ENCODE measurements at places on chromosomes 13 and 19.

DNA sequence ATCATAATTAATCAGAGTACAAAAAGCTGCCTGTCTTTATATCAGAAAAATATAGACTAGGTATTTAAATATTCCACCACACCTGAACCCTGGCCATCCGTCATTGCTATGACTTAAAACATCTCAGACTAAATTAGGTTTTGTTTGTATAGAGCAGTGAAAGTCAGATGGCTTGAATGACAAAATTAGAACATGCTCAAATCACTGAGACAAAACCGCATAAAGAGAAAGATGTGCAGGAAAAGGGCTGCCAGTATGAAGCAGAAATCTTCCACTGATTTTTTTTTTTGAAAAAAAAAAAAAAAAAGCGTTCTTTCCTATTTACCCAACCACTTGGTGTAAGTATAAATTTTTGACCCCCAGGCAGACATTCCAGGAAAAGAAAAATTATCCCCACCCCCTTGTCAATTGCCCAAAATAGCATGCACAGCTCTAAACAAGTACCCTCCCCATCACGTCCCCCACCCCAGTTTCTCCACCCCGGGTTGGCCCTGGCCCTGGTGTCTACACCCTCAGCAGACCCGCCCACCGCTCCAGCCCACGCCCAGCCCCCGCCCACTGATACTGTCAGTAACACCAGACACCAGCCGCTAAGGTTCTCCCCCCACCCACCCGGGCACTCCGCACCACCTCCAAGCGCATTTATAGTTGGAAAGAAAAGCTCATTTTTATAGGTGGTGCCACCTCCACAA is 118.6 kb downstream of the URI1 start:
- no peak for DNase-seq

GRCh38 chr19:16342002-16342715 is 17.5 kb downstream of the KLF2 start:
- no peak for DNase-seq

GRCh38 chr13:99289271-99289670 is 17.9 kb downstream of the GPR183 start:
- DNase-seq = no peak

- DNase-seq = no peak
Measured at GRCh38 chr19:33871605-33872004, 74.9 kb downstream of the KCTD15 start.

DNA sequence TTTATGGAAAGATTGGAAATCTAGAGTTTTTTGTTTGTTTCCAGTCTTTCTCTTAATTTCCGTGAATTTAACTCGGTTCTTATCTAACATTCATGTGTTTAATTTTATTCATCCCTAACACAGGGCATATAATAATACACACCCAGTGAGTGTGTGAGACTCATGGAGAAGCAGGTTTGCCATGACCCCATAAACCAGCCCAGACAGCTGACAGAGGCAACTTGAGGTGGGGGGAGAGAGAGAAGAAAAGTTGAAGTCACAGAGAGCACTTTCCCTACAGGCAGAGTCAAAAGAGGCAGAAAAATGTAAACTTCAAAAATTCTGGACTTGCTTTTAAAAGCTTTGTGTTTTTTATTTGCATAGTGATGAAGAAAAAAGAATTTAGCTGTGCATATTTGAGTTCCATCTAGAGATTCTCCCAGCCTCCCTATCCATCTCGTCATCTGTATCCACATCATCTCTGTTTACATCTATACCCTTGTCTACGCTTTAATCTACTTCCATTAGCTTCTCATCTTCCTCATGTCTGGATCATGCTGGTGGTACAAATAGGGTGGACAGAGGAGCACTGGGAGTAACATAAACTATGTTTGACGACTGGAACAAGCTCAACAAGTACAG is 60.2 kb downstream of the THSD1 start:
- no peak for DNase-seq

DNA sequence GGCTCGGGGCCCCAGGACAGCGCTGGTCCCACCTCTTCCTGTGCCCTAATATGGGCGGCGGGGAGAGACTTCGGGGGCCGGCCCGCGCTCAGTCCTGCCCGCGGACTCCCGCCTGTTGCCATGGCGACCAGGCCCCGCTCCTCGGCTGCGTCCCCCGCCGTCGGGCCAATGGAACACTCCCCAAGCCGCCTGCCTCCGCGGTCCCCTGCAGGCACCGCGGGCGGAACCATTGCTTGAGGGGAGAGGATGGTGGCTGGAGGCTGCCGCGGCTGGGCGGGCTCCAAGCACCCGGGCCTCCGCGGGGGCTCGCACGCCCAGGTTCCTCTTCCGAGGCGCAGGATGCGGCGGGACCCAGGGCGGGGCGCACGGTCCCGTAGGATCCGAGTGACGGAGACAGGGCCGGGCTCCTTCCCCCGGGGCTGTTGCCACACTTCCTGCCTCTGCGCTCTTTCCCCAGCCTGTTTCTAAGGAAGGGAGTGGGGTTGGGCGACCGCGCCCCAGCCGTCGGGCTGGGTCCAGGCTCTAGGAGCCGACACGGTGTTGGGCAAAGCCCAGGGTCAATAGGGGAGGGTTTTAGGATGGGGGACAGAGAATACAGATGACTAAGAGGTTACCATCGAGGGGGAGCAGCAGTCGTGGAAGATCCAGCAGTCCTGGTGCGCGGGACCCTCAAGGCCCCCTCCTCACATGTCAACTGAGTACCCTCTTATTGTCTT is 1.2 kb upstream of the JUNB start:
- DNase-seq = no peak

DNA sequence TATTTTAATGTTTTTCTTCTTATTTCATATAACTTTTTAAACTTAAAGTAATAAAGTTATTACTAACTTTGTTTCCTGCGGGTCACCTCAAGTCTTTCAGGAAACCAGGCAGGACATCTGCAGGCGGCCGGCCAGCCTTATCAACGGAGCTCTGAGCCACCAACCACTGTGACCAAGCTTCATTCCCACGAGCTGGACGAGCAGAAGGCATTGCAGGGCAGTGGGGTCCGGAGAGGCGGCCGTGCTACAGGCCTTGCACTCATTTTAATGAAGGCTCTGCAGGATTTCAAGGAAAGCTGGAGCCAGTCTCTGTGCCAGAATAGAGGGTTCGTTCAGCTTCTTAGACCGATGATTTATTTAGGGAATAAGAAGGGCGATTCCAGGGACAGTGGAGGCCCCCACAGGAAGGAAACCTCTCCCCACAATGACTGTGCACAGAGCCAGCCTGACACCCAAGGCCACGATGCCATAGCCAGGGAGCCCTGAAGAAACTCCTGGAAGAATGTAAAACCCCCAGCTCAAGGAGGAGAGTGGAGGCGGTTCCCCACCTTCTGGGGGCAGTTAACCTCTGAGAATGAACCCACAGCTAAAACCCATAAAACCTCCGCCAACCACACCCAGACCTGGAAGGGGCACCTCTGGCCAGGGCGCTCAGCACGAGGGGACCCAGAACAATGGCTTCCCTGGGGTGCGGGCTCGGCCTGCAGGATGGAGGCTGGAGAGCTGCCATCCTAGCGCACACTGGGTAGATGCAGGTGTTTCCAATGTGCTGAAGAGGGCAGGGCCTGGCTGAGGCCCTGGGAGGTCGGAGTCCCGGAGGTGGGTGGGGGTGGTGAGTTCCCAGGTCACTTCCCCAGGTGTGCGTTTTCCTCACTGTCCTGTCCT is 75.0 kb downstream of the RASA3 start:
- DNase-seq = no peak

DNA sequence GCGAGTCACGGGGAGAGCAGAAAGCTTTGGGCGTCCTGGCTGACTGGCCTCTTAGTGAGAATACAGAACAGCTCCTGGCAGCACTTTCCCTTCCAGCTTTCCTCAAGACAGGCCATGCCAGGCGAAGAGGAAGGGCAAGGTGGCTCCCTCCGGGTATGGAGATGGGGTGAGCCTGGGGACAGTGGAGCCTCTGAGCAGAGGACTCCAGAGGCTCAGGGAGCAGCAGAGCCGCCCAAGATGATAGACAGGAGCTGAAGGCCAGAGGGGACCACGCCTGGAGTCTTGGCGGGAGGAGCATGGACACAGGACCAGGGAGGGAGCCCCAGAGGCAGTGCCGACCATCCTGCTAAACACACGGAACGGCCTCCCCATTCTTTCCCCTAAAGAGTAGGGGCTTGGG is 229.1 kb downstream of the TM9SF2 start:
- no peak for DNase-seq

DNA sequence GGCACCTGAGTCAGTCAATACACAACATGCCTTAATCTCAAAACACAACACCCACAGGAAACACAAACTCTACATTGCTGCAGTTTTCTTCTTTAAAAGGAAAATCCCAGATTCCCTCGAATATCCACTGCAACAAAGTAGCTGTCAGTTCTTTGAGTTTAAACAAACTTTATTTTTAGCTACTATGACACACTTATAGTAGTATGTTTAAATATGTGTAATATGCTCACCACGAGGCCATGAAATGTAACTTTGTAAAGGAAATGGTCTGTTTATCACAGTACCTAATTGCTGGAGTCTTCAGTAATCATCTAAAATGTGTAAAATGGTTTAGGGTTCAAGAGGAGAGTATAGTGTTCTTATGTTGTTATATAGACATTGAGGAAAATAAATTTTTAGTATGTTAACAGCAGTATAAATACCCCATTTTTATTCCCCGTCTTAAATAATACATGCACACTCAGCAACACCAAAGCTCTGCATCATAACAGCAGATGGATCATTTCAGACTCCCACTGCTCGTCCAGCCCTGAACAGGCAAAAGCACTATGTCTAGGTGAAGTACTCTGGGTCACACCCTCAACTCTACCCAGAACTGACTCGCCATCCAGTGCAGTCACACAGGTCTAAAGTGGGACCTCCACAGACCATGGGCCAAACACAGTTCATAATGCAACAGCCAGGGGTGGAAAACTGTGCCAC is 20.6 kb downstream of the TUBGCP3 start:
- no peak for DNase-seq

DNA sequence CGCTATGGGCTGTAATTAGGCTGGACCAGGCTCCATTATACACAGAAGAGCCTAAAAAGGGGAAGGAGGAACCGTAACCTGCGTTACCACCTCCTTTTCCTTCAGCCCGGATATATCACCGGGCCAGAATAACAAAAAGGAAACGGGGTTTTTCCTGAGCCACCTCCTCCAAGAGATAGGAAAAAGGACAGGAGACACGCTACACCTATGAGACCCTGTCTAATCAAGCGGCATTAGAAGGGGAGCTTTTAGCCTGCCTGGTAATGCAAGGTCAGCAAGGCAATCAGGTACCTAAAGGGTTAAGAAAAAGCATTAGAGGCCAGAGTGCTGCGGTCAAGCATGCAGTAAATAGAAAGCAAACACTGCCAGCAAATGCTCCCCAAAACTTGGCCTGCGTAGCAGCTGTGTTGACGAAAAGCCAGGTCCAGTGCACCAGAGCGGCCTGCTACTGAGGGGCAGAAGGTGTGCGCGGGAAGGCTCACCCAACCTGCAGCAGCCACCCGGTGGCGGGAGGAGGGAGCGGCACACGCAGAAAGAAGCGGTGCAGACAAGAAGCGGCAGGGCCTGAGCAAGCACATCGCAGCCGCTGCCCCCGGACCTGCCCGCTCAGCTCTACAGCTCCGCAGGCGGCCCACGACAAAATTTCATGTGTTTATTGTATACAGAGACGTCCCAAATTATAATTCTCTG is 1466.1 kb downstream of the UQCRFS1 start:
- no peak for DNase-seq

- DNase-seq = no peak
Measured at GRCh38 chr13:76683854-76684253, 202.4 kb downstream of the KCTD12 start.

DNA sequence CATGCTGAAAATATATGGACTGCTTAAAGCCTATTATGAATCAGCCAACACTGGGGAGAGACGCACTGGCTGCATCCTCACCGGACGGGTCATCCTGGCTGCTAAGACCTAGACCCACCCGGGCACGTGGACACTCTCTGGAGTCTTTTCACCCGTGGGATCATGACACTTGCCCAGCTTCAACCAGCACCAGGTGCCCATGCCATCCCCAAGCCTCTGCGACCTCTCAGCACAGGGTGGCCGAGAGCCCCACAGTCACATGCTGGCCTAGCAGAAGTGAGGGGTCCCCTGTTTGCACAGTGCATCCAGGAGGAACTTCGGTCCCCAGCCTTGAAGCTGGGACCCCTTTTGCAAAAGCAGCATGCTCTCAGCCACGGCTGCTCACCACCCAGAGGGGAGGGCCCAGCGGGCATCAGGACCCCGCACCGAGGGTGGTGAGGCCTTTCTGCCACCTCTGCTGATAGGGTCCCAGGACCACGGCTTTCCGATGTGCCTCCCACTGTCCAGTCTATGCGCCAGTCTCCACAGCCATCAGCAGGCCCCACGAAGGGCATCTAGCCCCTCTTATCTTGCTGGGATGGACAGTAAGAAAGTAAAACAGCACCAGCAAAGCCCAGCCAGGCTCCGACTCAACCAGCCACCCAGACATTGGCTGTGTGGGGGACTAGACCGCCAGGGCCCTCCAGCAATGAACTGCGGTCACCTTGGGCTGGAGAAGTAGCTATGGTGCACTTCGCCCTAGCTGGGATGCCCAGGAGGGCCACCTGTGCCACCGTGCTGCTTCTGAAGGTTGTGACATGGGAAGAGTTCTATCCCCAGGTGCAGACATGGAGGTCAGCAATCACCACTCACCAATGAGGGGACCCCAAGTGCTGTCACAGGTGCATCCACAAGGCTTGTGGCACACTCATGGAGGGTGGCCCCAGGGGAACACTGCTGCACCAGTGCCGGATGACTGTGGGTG is 73.1 kb downstream of the CEBPG start:
- DNase-seq = no peak

DNA sequence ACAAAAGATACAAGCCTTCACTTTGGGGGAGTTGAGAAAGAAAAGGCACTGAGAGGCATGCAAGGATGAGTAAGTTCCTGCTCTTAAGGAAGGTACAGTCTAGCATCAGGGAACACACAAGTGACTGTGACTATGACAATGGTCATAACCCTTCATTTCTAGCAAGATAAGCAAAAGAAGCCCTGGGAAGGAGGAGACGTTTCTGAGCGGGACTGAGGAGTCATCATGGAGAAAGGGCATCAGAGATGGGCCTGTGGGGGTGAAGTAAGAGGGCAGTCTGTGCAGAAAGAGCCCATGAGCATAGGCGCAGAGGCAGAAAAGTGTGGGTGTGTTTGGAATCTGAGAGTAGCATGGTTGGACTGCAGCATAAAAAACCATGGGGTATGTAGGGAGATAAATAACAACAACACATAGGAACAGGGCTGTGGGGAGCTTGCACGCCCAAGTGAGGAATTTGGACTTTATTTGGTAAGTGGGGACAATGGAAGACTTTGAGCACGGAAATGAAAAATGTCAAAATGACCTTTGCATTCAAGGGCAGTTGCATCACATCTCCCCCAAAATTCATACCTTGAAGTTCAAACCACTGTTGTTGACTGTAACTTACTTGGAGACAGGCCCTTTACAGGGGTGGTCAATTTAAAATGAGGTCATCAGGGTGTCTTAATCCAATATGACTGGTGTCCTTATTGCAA is 86.7 kb downstream of the MBNL2 start:
- no peak for DNase-seq

All from stimulated activated CD4-positive, alpha-beta T cell treated with anti-CD3 and anti-CD28 coated beads, Interleukin-1b, Interleukin-23, amount 100 ng/mL, for 24 hours (primary cell).